CD4-positive, alpha-beta T cell treated with Interleukin-15 for 1 hour (primary cell): ENCODE measurements at places on chromosomes 7 and 10.

DNA sequence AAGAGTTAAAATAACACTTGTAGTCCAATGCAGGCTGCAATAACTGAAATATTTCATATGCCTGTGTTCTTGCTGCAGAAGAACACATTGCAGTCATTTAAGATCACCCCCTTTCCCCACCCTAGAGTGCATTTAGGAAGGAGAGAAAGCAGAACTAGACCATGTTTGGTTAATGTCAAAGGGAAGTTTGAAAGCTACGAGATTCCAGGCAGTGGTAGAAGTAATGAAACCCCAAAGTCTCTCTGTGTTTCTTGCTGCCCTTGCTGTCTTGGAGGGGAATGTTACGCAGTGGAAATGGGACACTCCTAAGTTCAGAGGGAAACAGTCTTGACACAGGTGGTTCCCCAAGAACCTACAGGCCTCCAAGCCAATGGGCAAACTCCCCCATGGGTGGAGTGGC is 242.9 kb downstream of the PTEN start:
- DNase-seq, result no peak

DNA sequence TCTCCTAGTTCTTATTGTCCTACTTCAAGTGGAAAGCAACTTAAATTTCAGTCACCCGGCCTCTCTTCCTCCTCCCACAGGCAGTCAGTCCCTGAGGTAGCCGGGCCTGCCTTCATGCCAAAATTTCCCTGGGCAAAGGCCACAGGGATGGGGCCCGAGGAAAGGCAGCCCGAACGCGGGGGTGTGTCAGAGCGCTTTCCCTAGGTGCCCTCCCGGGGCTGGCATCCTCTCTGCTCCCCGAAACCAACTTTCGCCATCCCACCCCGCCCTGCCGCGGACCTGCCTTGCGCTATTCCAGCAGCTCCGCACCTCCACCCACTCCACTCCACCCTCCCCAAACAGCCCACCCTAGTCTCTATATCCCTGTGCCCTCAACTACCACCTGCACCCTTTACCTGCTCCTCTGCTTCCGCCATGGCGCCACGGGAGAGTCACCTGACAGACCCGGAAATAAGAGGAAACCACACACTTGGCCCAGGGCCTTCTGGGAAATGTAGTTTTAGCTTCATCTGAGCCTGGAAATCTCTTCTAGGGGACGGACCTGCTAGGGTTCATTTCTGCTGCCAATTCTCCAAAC is at the start of gene VPS41:
TSS of gene VPS41 (minus strand) at position 433 of the 577 bp plus-strand sequence. CDS start at position 416, 17 bp downstream.
- peak; percentile 84 for DNase-seq

DNA sequence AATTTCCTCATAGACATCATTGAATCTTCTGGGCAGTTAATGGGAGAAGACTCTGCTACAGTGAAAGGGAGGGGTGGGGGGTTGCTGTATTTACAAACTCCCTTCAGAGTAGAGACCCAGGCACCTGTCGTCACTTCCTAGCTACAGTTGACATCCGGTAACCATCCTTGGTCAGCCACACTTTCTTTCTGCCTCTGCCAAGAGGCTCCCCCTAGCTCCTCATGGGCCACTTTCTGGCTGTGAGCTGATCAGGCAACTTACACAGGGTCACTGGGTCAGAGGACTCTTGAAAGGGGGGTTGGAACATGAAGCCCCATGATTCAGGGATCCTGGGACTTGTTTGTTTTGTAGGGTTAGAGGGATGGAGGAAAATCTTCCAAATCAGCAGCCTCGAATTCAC is 1.2 kb downstream of the TECPR1 start:
- DNase-seq, result peak; percentile 56

DNA sequence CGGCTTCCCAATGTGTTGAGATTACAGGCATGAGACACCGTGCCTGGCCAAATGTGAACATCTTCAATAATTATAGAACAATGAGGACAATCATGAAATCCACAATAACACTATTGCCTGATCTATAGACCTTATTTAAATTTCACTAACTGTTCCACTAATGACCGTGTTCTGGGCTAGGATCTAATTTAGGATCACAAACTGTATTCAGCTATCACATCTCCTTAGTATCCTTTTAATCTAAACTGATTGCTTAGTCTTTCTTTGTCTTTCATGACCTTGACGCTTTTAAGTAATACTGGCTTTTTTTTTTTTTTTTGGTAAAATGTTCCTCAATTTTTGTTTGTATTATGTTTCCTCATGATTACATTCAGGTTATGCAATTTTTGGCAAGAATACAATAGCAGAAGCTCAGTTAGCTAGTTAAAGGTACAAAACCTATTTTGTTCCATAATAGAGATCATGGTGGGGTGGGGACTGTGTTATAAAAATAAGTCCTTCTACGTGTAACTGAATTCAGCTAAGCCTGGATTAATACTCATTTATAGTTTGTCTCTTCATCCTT is 158.4 kb downstream of the AOAH start:
- DNase-seq, result no peak
